ENCODE measurements at places on chromosomes 1 and 21.

DNA sequence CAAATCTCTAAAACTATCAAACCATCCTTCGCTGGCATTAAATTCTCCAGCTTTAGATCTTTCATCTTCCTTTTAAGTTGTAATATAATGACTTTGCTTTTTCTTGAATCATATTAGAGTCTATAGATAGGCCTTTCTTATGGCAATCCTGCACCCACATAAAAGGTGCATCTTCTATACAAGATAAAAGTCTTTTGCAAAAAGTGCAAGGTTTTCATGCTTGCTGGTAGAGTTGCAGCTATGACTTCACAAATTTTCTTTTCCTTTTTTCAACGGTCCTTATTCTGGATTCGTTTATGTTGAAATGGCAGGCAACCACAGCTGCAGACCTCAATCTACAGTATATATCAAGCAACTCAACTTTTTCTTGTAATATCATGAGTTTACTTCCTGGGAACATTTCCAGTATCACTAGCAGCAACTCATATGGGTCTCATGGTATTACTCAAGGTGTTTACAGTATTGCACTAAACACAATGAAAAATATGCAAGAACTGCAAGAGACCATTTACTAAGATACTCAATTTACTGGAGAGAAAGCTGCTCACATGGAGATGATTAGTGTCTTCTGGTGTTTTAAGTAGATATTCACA, 22.1 kb downstream of the OMA1 start:
- peak; percentile 61 for DNase-seq

DNA sequence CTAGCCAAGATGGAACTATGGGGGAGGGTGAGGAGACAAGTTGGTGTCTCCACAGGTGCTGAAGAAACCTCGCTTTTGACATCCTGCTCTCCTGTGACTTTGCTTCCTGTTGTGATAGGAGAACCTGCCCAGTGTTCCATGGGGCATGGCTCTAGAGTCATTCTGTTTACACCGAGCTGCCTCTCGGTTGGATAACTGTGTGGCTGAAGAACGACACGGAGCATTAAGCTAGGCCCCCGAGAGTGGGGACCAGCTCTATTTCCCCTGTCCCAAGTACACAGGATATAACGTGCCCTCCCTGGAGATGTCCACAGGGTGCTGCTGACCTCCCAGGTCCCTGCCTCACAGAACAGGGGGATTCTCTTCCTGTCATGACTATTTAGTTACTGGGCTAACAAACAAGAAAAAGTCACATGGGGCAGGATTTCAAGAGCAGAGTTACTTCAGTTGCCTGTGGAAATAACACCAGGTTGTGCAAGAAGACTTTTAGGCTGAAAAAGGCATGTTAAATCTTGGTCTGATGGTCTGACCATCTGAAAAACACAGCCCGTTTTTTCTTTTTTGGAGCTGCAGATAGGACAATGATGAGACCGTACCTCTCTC, 29.4 kb upstream of the PPP2R5A start:
- no peak for DNase-seq

DNA sequence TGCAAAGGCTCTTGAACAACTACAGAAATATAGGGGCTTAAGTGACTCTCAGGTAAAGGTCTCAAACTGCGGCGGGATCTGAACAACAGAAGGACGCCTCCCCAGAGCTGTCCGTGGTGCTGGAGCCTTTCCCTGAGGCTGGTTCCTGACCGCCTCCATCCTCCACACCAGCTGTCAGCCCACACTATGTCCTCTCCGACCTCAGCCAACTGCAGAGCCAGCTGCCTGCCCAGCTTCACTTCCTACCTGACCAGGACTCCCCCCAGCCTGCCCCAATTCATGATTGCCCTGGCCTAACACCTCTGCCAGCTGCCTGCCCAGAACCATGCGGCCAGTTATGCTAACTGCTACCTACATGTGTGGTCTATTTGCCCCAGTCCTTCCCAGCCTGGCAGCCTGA, 63.6 kb upstream of the ZC3H12A start:
- DNase-seq: peak; percentile 35

- DNase-seq: no peak
Measured at GRCh38 chr1:14242123-14242522, 356.4 kb upstream of the KAZN start.

DNA sequence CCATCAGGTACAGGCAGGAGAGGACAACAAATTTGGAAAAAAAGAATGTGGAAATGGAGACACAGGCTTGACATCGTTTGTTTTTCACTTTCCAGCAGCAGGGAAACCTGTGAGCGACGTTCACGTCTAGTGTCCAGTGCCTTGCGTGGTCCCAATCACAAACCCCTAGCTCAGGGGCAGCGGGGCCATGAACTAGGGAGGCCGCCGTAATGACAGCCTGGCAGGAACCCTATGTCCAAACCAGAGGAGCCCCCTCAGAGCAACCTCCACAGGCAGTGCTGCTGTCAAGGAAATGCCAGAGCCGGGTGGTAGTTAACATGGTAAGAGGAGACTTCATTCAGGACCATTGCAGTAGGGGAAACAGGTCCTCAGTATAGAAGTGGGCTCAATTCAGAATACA, 37.8 kb upstream of the PSEN2 start:
- DNase-seq: no peak

- DNase-seq: no peak
Measured at GRCh38 chr1:89870998-89871397, 50.2 kb downstream of the LRRC8D start.

DNA sequence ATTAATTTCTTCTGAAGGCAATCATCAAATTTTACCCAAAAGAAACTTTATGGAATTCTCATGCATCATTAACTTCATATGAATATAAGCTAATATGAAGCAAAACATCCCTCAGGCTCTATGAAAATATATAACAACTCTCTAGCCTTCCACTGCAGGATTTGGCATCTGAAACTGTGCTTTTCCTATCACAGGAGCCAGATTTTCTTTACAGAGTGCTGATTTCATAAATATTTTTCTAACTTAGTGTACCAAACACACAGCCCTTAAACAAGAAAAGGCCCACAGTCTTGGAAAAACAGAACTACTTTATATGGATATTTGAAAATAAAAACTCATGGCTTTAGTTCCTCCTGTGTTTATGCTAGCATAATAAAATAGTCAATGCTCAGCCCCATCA, 559.5 kb upstream of the CHRM3 start:
- DNase-seq: no peak

DNA sequence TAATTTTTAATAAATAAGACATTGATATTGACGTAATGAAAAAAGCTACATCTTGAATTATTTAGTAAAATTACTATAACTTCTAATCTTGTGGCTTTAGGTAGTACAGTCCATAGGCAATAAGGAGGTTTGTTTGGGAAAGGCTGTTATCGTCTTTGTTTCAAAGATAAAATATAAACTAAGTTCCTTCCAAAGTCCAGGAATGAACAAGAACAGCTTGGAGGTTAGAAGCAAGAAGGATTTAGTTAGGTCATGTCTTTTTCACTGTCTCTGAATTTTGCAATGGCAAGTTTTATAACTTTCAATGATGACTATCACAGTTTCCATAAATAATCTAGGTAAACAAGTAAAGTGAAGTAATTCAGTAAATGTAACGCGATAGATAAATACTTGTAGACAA, 106.9 kb upstream of the OLFM3 start:
- no peak for DNase-seq

DNA sequence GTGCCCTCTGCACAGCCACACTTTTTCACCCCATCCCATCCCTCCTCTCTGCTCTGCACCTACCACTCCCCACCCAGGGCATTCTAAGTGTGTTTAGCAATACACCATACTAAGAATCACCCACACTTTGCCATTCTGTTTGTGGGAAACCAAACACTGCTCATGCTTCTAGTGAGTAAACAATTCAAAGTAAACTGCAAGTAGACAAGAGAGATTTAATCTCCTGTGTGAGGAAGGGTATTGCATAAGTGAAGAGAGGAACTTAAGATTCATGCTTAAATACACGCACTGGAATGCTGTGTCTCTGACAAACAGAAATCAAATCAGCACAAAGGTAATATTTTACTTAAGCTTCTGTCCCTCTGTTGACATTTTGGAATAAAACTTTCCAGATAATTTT, 4.8 kb upstream of the EDARADD start:
- no peak for DNase-seq

DNA sequence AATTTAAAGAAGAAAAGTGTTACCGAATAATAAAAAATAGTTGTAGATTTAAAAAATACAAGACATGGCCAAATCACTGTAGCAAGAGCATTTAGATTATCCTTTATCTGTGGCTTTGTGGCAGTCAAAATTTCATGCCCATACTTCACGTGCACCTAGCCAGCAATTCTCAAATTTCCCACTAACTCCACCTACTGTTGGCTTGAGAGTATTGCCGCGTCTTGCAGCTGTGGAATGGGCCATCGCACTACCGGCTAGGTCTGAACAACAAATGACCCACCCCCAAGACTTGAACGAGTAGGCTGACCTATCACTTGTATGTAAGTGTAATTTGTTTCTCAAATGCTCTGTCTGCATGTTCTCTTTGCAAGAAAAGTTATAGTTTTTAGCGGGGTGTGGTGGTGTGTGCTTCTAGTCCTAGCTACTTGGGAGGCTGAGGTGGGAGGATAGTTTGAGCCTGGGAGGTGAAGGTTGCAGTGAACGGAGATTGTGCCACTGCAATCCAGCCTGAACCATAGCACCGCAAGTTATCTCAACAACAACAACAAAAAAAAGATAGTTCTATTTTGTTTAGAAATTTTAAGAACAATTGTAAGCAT, 4.1 kb downstream of the KRTAP13-4 start:
- peak; percentile 42 for DNase-seq

Measured in fibroblast of pulmonary artery (primary cell).